ENCODE measurements at places on chromosomes 1 and 21.

- peak; percentile 83 for DNase-seq
Measured at GRCh38 chr1:160993544-160994193, 27.3 kb downstream of the F11R start.

DNA sequence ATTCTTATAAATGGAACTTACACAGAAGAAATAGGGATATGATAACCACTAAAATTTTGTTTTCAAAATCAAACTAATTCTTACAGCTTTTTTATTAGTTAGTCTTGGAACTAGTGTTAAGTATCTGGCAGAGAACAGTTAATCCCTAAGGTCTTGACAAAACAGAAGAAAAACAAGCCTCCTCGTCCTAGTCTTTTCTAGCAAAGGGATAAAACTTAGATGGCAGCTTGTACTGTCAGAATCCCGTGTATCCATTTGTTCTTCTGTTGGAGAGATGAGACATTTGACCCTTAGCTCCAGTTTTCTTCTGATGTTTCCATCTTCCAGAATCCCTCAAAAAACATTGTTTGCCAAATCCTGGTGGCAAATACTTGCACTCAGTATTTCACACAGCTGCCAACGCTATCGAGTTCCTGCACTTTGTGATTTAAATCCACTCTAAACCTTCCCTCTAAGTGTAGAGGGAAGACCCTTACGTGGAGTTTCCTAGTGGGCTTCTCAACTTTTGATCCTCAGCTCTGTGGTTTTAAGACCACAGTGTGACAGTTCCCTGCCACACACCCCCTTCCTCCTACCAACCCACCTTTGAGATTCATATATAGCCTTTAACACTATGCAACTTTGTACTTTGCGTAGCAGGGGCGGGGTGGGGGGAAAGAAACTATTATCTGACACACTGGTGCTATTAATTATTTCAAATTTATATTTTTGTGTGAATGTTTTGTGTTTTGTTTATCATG is 42.3 kb upstream of the LAMC2 start:
- DNase-seq: no peak

DNA sequence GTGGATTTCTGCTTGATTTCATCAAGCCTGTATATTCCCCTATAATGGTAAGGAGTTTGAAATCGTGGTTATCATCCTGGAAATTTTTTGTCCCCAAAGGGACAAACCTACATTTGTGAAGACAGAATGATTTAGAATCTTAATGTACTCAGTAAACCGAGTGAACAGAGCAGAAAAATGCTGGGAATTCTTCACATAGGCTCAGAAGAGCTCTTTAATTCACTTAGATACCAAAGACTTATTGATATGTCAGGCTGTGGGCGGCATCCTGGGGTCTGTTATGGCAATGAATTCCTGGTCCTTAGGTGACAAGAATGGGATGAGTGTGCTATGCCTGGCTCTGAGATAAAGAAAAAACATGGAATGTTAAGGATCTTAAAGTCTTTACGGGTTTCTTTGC is 74.9 kb downstream of the ROR1 start:
- DNase-seq: no peak

GRCh38 chr21:26085127-26085526 is 85.4 kb downstream of the APP start:
- DNase-seq: no peak

- peak; percentile 68 for DNase-seq
Measured at GRCh38 chr1:220527908-220528678, at the start of gene MARK1. TSS of gene MARK1 (plus strand) at chr1:220528136. CDS start at chr1:220528823, 687 bp downstream.

GRCh38 chr1:25795211-25795610 is 4.8 kb upstream of the SELENON start:
- DNase-seq: peak; percentile 24

Data from GM23248 (cell line).